ENCODE measurements at places on chromosomes 2 and 18.

GRCh38 chr2:69979902-69980807, 18.7 kb upstream of the ASPRV1 start:
- DNase-seq = no peak

GRCh38 chr2:130355172-130355577, 681 bp upstream of the PTPN18 start:
- no peak for DNase-seq

DNA sequence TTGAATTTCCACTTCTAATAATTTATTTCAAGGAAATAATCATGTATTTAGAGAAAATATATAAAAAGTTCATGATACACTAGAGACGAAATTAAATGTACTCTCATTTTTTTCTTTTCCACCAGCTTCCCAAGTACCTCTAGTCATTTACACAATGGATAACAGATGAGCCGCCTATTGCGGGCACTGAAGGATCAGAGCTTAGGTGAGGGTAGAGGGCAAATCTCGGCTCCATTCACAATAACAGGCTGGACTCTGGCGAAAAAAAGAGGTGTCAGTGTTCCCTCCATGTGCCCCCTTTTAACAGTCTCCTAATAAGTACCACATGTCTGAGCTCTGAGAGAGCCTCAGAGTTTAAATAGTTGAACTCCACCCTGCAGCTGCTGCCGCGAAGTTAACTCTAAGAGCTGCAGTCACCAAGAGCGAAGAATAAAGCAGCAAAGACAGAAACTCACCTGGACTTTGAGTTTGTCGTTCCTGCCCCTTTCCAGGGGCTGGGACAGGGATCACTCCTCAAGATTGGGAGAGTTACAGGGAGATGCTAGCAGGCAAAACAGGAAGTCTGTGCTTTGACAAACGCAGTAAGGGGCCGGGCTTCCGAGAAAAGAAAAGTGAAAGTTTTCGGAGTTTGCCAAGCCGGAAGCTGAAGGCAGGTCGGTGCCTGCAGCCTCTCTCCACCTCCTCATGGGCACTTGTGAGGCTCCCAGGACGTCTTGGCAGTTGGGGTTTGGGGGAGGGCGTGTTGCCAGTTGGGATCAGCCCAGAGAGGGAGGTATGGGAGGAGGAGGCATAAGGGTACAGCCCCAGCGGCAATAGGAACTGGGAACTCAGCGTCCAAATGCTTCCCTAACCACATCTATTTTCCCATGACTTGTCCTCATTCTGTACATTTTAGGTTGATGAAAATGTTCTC, at the start of gene SP110:
Gene SP110 (minus strand): TSS at position 566 of the 913 bp plus-strand sequence. CDS start 3,057 bp downstream, outside the sequence.
- DNase-seq = peak; percentile 81

DNA sequence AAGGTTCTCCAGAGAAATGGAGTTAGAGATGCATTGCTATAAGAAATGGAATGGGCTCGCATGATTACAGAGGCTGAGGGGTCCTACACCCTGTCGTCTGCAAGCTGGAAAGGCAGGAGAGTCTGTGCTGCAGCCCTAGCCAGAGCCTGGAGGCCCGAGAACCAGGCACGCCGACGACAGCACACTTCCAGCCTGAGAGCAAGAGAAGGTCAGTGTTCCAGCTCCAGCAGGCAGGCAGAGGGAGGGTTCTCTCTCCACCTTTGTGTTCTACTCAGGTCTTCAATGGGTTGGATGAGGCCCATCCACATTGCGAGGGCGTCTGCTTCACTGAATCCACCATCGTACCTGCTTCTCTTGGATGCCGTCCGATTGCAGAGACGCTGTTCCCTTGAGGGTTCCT, 177.6 kb upstream of the HDAC4 start:
- DNase-seq = no peak

DNA sequence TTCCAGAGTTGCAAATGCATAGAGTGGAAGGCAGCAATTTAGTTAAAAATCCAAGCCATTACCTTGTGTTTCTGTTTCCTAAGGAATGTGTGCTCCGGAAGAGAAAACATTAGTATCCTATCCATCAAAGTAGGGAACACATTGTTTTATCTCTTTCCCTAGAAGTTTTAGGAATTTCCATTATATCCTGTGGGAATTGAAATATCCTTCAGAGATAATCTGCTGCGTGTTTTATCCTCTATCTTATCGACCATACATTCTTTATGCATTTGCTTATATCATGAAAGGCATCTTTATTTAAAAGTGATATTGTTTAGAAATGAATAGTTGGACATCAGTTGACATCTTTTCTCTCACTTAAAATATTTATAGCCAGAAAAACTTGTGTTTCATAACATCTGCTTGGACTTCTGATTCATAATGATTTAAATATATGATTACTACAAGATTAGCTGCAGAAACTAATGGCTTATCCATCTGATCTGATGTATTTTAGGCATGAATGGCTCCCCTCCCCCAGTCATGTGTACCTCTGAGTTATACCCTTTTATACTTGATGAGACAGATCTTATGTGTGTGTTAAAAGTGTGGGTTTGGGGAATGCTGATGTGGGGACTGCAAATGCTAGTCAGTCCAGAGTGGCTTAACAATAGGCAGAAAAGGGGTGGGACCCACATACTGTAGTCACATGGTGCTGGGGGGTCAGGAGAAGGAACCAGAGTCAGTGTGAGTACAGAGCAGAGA, 136.2 kb upstream of the ARHGAP28 start:
- no peak for DNase-seq

DNA sequence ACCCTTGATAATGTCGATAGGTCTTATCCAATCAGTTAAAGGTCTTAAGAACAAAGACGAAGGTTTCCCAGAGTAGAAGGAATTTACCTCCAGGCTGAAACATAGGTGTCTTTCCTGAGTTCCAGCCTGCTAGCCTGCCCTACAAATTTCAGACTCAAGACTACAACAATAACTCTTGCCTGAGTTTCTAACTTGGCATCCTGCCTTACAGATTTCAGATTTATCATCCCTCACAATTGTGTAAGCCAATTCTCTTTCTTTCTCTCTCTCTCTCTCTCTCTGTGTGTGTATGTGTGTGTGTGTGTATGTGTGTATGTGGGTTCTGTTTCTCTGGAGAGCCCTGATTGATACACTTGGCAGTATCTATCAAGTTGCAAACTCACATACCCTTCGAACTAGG, 37.2 kb upstream of the B4GALT6 start:
- no peak for DNase-seq

DNA sequence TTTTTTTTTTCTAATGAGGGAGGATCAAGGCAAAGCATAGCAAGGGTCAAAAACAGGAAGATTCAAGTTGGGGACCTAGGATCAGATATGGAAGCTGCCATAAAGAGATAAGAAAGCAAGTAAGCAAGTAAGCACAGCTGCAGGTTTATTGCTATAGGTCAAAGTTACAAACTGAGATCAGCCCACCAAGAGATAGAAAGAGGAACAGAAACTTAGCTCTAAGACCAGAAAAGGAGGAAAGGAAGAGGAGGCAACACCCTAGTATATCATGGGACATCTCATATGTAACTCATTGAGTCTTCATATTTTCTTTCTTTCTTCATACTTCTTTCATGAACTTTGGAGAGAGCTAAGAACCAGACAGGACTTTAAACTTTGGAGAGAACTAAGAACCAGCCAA, 295.9 kb upstream of the CRIM1 start:
- DNase-seq = no peak

GRCh38 chr2:207528980-207529329, 807 bp upstream of the CREB1 start:
- peak; percentile 64 for DNase-seq

- DNase-seq = no peak
These were observed 261.2 kb downstream of the BCL11A start for GRCh38 chr2:60292242-60292641.

DNA sequence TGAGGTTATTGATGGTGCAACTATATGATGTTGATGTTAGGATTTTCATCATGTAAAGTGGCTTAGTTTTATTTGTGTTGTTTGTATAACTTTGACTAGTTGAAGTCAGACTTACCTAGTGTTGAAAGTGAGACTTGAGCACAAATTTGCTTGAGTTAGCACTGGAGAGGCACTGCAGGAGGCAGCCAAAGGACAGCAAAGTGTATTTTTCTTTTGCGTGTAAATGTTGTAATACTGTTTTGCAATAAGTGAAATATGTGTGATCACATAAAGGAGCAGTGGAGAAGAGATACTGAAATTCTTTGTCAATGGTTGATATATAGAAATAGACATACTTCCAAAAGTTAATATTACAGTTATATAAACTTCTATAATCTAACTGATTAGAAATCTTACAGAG, 332.0 kb upstream of the RAB12 start:
- DNase-seq = no peak

DNA sequence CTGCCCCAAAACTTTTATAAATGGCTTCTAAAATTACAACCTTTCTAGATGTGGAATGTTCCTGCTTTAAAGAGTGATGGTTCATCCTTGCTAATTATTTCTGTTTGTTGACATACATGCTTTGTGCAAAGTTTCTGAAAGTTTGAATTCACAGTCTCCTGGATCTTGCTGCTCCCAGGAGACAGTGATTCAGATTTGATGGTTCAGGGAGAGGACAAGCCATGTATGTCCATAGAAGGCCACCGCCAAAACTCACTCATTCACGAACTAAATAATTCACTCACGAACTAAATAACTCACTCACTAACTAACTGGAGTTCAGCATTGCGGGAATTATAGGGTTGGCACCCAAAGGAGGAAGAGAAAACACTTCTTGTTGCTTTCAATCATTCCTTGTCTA, 416.5 kb upstream of the ZEB2 start:
- no peak for DNase-seq

DNA sequence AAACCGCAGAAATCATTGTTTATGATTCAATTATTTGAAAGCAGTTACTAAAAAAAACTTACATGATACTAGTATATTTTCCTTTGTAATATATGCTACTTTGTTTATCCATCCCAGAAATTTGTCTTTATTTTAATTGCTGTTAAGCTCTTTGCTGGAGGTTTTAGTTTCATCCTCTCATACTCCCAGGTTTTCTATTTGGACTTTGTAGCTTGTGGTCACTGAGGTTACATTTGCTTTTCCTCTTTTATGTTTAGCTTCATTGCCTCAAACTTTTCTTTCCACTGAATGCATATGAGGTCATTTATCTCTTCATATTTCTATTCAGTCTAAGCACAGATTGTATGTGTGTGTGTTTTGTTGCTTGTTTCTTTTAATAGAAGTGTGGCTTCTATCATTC, 89.9 kb downstream of the ERBB4 start:
- no peak for DNase-seq

DNA sequence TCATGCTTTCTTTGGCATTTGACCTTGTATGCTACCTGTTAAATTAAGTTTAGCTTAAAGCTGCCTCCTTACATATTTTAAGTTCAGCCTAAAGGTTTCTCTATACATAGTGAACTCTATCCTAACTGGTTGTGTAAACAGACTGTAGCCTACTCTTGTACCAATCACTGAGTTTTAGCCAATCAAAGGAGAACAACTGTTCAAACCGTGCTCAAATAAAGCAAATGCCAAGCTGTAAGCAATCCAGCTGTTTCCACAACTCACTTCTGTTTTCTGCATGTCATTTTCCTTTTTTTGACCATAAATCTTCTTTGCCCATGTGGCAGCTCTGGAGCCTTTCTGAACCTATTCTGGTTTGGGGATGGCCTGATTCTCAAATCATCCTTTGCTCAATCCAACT, 1603.8 kb upstream of the ACVR2A start:
- DNase-seq = no peak

- no peak for DNase-seq
These were observed 7.2 kb upstream of the CCDC74A start for GRCh38 chr2:131520526-131520925.

GRCh38 chr2:173288561-173288960, 66.1 kb upstream of the CDCA7 start:
- no peak for DNase-seq

DNA sequence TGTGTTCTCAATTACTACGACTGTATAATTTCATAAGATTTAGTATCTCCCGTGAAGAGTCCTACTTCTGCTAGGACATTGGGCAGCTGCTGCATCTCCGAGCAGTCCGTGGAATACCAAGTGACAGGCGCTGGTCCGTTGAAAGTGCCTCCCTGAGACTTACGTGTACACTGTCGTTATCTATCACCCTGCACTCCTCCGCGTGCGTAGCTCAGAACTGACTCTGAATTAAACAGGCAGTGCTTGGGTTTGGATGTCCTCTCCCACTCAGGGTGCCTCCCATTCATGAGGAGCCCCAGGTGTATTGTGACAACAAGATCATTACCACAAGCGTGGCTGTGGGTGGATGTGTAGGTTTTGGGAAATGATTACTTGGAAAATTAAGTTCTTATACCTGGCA, 148.4 kb downstream of the SH3RF3 start:
- DNase-seq = no peak

- DNase-seq = no peak
These were observed 20.0 kb upstream of the SIX2 start for GRCh38 chr2:45029215-45029614.

DNA sequence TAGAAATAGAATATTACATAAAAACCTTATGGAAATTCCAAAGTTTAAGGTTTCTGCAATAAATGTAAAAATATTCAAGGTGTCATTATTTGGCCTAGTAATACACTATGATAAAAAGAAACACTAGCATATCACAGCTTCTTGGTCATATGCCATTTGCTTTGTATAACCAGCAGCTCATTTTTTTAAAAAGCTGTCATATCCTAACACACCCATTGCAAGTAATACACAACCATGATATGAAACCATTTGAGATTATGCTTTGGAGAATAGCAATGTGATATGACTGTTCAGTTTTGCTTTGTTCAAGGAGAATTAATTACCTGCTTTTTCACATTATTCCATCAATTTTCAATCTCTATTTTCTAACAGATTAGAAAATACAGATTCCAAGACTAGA, 149.0 kb downstream of the IKZF2 start:
- DNase-seq = no peak

DNA sequence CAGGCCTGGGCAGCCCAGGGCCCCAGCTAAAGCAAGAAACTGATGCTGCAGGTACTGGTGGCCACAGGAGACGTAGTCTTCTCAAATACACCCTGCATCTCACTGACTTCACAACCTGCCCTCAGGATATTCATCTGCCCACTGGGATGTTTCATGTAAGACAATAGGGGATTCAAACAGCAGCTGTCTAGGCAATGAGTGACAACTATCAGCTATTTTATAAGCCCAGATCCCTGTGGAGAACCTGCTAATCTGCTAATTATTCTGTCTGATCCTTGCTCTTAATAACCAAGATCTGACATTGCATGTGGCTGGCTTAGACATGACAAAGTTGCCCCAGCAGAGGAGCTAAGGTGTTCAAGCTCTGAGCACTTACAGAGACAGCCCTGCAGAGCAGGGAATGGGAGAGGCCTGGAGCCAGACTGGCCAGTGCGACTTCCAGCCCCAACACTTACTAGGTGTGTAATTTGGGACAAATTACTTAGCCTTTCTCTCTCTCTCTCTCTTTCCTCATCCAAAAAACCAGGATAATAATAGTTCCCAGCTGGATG, 28.6 kb downstream of the SIGLEC15 start:
- DNase-seq = no peak
